ENCODE measurements at places on chromosomes 16 and 17. TPM values are rescaled to one million over a fixed set of nuclear protein-coding genes. Genes with fewer than 3 reads are reported as not detected.
A peak's percentile ranks its signal among the peaks of the same experiment; 100 is the strongest.

DNA sequence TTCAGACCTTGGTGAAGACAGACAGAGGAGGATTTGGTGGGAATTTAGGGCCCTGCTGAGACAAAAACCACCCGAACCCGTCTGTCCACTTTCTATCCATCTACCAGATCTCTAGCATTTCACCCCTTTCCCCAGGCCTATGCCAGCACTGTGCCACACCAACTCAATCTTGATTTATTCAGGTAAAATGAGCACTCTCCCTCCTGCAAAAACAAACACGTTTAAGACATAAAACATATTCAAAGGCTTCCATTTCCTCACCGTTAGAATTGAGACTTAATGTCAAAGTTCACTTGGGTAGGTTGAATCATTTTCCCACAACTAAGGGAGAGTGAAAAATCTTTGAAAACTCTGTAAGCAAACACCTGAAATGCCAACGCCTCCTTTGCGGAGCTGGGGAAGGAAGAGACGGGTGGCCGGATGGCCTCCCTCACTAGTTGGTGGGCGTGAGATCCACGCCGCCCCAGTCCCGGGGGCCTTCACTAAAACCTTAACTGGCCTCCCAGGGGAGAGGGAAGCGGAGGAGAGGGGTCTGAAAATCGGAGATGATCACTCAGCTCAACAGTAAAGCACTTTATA is 862 bp downstream of the DCAKD start:
- H3K36me3 ChIP-seq = no peaks in the 10 kb centered on the region
- peak overlapping the region; percentile 98 for H3K27ac ChIP-seq
- peaks cover 7% of the 10 kb centered on the region for H3K4me1 ChIP-seq
- DNase-seq = peak; percentile 43

Gene SLC5A11
- total RNA-seq = 1.1 TPM

GRCh38 chr17:59387351-59388068 is 56.1 kb downstream of the YPEL2 start:
- DNase-seq = no peak
- no peak overlapping the region for H3K4me3 ChIP-seq
- H3K27me3 ChIP-seq = no peaks in the 10 kb centered on the region

- no peaks in the 10 kb centered on the region for H3K27me3 ChIP-seq
- no peak overlapping the region for H3K4me3 ChIP-seq
Observed at GRCh38 chr16:1007284-1007850, 25.8 kb downstream of the SOX8 start.

DNA sequence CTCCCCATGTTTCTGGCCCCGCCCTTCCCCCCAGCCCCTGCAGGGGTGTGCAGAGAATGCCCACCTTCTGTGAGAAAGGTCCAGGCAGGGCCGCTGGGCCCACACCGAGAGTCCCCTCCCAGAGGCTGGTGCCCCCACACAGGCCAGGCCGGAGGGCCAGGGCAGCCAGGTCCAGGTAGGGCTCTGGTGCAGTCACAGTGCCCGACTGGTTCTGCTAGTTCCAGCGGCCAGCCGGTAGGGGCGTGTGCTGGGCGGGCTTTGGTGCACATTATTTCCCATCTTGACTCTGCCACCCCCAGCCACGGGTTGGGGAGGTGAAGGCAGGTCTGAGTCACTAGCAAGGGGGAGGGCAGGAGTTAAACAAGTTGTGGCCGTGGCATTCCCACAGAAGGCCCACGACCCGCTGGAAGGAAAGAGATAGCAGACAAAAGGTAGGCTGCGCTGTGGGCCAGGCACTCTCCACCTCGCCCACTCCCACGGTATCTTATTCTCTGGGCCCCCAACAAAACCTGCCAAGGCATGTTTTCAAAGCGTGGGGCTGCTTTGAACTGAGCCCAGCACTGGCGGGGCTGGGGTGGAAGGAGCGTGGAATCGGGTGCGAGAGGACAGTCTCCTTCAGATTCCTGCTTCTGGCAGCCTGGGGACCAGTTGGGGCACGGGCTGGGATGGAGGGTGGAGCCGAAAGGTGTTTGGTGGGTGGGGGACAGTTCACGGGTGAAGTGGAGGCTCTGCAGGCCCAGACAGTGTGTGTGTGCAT is 1.9 kb downstream of the EPN3 start:
- H3K36me3 ChIP-seq = no peaks in the 10 kb centered on the region
- DNase-seq = peak; percentile 35
- peaks cover 31% of the 10 kb centered on the region for H3K4me1 ChIP-seq
- H3K27me3 ChIP-seq = peaks cover 4% of the 10 kb centered on the region

DNA sequence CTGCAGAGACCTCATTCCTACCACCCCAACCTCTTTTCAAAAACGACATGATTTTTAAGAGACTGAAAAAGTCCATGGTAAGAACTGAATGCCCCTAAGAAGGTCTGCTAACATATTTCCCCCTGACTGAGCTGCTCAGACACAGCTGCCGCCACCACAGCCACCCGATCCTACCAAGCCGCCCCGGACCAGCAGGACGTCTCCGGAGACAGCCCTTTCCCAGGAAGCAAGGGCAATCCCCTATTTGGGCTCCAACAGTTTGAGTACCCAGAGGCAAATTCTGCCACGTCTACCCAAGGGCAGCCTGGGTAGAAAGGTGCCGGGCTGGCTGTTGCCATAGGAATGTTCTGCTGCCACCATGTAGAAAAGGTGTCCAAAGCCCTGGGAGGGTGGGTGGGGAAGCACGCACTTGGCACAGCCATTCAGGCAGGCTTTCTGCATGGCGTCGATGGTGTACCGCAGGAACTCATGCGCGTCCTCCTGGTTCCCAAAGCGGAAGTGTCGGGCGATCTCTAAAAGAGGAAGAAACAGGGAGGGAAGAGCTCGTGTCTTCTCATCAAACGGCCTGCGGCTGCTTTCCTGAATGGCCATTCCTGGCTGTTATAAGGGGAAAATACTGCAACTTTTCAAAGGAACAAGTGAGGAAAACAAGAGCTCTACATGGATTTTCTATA is 13.6 kb downstream of the USP36 start:
- peaks cover 60% of the 10 kb centered on the region for H3K36me3 ChIP-seq
- no peaks in the 10 kb centered on the region for H3K27me3 ChIP-seq
- no peaks in the 10 kb centered on the region for H3K4me1 ChIP-seq
- no peak overlapping the region for H3K4me3 ChIP-seq

DNA sequence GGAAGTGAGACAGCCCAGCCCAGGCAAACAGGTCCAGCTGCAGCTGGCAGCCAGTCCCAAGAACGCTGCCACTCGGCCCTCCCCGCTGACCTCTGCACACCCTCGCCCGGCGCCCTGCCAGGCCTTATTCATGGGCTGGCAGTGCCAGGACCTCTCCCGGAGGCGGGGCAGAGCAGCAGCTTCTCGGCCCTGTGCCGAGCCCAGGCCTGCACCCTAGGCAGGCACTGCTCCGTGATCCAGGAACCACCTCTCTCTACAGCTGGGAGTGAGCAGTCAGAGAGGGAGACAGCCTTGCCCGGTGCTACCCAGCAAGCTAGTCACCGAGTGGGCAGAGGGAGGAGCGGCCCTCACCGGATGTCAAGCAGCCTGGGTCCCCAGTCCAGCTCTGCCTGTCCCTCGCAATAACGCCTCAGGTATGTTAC is 79.9 kb upstream of the CBX4 start:
- no peak overlapping the region for H3K4me3 ChIP-seq
- no peak for DNase-seq
- H3K27ac ChIP-seq = peak overlapping the region; percentile 5
- H3K36me3 ChIP-seq = no peaks in the 10 kb centered on the region
- peaks cover 7% of the 10 kb centered on the region for H3K4me1 ChIP-seq

Gene MT1A
- total RNA-seq = 36.2 TPM

- H3K4me1 ChIP-seq = no peaks in the 10 kb centered on the region
- no peaks in the 10 kb centered on the region for H3K27me3 ChIP-seq
- no peaks in the 10 kb centered on the region for H3K36me3 ChIP-seq
- no peak overlapping the region for H3K4me3 ChIP-seq
Observed at GRCh38 chr16:8730335-8730915, 56.0 kb downstream of the ABAT start.

Gene PRAC1
- total RNA-seq = not detected

Gene MYH13
- total RNA-seq = not detected

GRCh38 chr17:77907497-77908461 is 50.7 kb upstream of the TNRC6C start:
- no peak overlapping the region for H3K27ac ChIP-seq
- no peak for DNase-seq
- no peak overlapping the region for H3K4me3 ChIP-seq
- no peaks in the 10 kb centered on the region for H3K4me1 ChIP-seq
- H3K36me3 ChIP-seq = no peaks in the 10 kb centered on the region
- no peaks in the 10 kb centered on the region for H3K27me3 ChIP-seq

DNA sequence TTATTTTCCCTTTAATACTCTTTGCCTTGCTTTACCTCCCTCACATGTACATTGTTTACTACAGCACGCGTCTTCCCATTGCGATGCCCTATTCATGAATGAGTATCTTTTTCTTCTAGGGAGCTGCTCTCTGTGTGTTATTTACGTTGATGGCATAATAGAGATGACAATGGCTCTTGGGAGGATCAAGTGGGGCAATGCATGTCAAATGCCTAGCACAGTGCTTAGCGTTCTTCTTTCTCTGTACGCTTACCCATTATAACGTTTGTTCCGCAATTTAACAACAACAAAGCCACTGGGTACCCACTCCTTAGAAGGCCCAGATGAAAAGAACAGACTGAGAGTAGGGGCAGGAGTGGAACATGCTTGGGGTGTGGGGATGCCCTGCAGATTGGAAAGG is 271.6 kb upstream of the TNRC6C start:
- H3K27ac ChIP-seq = no peak overlapping the region
- H3K4me1 ChIP-seq = peaks cover 3% of the 10 kb centered on the region
- no peaks in the 10 kb centered on the region for H3K27me3 ChIP-seq

Gene HBZ
- 0.37 TPM for total RNA-seq

GRCh38 chr17:33375103-33375502 is 82.0 kb upstream of the ASIC2 start:
- H3K4me3 ChIP-seq = no peak overlapping the region
- no peak for DNase-seq
- peaks cover 8% of the 10 kb centered on the region for H3K4me1 ChIP-seq

DNA sequence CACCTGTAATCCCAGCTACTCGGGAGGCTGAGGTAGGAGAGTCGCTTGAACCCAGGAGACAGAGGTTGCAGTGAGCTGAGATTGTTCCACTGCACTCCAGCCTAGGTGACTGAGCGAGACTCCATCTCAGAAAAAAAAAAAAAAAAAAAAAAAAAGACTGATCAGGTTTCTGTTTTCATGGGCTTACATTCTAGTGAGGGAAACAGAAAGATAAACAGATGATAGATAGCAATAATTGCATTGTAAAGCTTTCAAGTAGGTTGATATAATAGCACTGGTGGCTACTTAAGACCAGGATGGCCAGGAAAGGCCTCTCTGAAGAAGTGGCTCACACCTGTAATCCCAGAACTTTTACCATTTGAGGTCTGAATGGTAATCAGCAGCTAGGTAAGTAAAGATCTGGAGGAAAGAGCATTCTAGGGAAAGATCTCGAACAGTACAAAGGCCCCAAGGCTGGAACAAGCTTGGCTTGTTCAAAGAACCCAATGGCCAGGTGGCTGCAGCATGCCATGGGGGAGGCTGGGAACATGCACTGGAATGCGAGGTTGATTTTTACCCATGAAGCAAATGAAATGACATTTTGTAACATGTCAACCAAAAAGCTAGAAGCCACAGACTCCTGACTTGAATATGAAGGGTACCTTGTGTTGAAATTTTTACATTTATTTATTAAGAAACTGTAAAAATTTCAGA is 108.3 kb upstream of the DHX40 start:
- no peaks in the 10 kb centered on the region for H3K36me3 ChIP-seq
- H3K4me3 ChIP-seq = no peak overlapping the region
- peaks cover 3% of the 10 kb centered on the region for H3K4me1 ChIP-seq
- H3K27ac ChIP-seq = no peak overlapping the region
- H3K27me3 ChIP-seq = no peaks in the 10 kb centered on the region
- no peak for DNase-seq

Gene ALOXE3
- not detected for total RNA-seq

DNA sequence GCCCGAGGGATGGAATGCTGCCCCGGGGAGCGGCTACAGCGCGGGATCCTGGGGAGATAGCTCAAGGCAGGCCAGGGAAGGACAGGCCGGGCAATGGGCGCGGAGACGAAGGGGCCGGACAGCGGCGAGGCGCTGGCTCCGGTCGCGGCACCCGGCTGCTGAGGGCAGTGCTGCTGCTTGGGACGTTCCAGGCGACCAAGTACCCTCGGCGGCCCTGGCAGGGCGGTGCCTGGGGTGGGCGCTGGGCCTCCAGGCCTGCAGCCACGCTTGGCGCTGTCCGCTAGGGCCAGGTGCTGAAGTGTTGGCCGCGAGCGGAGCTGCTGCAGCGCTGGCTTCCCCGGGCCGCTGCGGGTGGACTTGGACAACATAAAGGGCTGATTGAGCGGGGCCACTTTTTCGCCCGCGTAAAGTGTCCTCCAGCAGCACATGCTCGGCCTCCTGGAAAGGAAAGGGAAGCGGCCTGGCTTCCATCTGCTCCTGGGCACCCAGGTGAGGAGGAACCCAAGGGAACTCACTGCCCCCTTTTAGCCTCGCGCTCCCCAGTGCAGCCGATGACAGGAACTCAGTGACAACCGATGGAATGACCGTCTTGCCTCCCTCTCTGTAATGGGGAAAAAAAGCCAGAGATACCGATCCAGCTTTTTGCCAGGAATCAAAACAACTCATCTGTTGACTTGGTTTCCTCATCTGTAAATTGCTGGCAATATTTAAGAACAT is 23.7 kb downstream of the CLEC3A start:
- peaks cover 4% of the 10 kb centered on the region for H3K4me1 ChIP-seq
- H3K27me3 ChIP-seq = peaks cover 5% of the 10 kb centered on the region
- H3K27ac ChIP-seq = no peak overlapping the region
- no peaks in the 10 kb centered on the region for H3K36me3 ChIP-seq
- DNase-seq = peak; percentile 93

GRCh38 chr17:36535669-36536081 is 888 bp downstream of the PIGW start:
- peak overlapping the region; percentile 92 for H3K27ac ChIP-seq
- no peaks in the 10 kb centered on the region for H3K27me3 ChIP-seq
- H3K36me3 ChIP-seq = peaks cover 4% of the 10 kb centered on the region
- H3K4me1 ChIP-seq = peaks cover 10% of the 10 kb centered on the region
- no peak for DNase-seq

DNA sequence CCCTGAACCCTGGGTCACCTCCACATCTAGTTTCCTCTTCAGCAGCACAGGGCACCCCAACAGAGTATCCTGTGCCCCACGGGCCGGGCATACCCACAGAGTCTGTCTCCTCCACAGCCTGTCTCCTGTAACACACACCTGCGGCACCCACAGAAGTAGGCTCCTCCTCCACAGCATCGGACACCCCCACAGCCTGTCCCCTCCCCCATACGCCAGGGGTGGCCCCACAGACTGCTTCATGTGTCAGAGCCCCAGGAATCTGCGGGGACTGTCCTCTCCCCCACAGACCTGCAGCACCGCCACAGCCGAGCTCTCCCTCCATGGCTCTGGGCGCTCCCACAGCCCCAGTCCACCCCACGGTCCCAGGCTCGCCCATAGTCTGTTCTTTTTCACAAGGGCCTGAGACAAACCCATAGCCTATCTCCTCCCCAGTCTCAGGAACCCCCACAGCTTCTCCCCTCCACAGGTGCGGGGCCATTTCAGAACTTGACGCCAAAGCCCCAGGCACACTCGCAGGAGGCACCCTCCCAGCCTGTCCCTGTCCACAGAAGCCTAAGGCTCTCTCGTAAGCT is 1.4 kb downstream of the KIAA0753 start:
- no peak overlapping the region for H3K4me3 ChIP-seq
- no peaks in the 10 kb centered on the region for H3K27me3 ChIP-seq
- H3K27ac ChIP-seq = no peak overlapping the region
- DNase-seq = no peak
- peaks cover 15% of the 10 kb centered on the region for H3K4me1 ChIP-seq

GRCh38 chr16:89629827-89630610 is 16.6 kb downstream of the DPEP1 start:
- DNase-seq = no peak
- no peak overlapping the region for H3K4me3 ChIP-seq
- no peaks in the 10 kb centered on the region for H3K36me3 ChIP-seq
- peaks cover 2% of the 10 kb centered on the region for H3K27me3 ChIP-seq
- H3K4me1 ChIP-seq = no peaks in the 10 kb centered on the region

Data from lung (tissue), 17 donors.